ENCODE measurements at places on chromosomes 7 and 10. TPM values are rescaled to one million over a fixed set of nuclear protein-coding genes. Genes with fewer than 3 reads are reported as not detected.
A peak's percentile ranks its signal among the peaks of the same experiment; 100 is the strongest.

PLXNA4 gene
- 3.3 TPM for total RNA-seq

MNX1 gene
- total RNA-seq = not detected

- H3K4me3 ChIP-seq = no peak overlapping the region
- peaks cover 8% of the 10 kb centered on the region for H3K4me1 ChIP-seq
- H3K27me3 ChIP-seq = no peaks in the 10 kb centered on the region
- no peak overlapping the region for H3K27ac ChIP-seq
These were observed 130.0 kb downstream of the THSD7A start for GRCh38 chr7:11701829-11702560.

EGR2 gene
- 12.1 TPM for total RNA-seq

ZNF783 gene
- 11.2 TPM for total RNA-seq

SFTPA1 gene
- total RNA-seq = not detected

OR2A1 gene
- not detected for total RNA-seq

DNA sequence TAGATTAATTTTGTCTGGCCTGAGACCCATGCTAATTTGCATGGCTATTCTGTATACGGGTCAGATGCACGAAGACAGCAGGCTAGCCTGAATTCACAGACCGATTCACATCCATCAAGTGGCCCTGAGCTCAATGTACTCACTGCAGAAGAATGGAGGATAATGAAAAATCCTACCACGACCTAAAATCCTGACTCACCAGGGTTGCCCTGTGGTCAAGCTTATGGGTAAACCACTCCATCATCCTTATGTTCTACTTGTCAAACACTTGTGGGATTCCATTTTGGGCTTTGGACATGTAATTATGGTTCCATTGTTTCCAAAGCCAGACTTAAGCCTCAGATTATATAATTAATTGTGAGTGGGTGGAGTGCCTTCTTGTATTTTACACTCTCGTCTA, 110.4 kb upstream of the ZNF438 start:
- DNase-seq = peak; percentile 100
- no peak overlapping the region for H3K4me3 ChIP-seq
- H3K36me3 ChIP-seq = no peaks in the 10 kb centered on the region
- H3K27me3 ChIP-seq = no peaks in the 10 kb centered on the region
- peak overlapping the region; percentile 85 for H3K27ac ChIP-seq

DNA sequence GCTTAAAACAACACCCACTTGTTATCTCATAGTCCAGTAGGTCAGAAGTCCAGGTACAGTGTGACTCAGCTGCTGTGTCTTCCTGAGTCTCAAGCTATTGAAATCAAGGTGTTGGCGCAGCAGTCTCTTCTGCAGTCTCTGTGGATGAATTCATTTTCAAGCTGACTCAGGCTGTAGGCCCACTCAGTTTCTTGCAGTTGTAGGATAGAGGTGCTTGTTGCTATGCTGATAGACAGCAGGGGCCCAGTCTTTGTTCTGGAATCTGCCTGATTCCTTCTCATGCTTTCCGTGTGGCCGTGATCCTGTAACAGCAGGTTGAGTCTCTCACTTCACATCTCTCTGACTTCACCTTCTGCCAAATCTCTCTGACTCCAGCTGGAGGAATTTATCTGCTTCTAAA, 400.4 kb upstream of the POM121L12 start:
- no peak overlapping the region for H3K4me3 ChIP-seq
- peak; percentile 56 for DNase-seq
- H3K27me3 ChIP-seq = no peaks in the 10 kb centered on the region
- no peaks in the 10 kb centered on the region for H3K36me3 ChIP-seq
- H3K27ac ChIP-seq = no peak overlapping the region
- peaks cover 10% of the 10 kb centered on the region for H3K4me1 ChIP-seq

SPDYE5 gene
- not detected for total RNA-seq

DNA sequence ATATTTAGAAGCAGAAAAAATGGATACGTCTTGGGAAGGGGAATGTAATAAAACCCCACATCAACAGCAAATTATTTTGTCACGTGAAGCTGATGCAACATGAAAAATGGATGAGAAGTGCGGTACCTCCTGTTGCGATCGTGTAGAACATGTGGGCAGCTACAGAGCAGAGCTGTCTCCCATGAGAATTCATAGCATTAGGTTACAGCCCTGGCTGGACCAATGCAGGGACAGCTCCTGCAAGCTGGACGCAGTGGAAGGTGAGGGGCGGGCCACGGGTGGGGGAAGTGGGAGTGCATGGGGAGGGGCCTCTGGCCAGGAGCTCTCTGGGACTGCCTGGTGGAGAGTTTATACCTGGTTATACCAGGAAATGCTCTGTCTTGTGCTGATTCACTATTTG, 120.3 kb downstream of the GATA3 start:
- no peak overlapping the region for H3K27ac ChIP-seq
- H3K4me1 ChIP-seq = no peaks in the 10 kb centered on the region
- H3K27me3 ChIP-seq = no peaks in the 10 kb centered on the region
- H3K4me3 ChIP-seq = no peak overlapping the region

DNA sequence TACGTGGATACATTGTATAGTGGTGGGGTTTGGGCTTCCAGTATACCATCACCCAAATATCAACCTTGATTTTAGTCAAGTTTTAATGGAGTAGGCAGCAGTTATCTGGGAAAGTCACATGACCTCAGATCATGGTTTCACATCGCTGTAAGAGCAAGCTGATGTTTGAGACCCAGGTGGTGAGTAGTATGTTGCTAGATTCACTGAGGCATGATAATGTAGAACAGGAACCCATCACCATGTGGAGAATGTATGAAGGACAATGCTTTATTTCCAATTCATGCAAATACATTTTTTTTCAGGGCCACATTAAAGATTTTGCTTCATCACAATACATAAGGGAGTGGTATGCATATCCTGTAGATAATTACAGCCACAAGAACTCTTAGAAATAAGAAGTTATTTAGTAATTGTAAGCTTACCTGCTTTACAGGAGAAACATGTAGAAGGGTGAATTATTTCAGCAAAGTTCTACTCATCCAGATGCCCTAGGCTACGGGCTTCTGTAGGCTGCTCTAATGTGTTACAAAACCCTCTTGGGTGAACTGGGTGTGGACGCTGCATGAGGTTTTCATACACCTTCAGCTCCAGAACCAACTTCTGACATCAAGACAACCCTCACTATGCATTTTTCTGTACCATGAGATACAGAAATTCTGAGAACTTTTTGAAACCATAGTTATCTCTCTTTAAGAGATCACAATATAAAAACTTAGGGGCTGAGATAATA, 27.6 kb upstream of the LAMB4 start:
- no peaks in the 10 kb centered on the region for H3K27me3 ChIP-seq
- no peaks in the 10 kb centered on the region for H3K36me3 ChIP-seq
- no peak overlapping the region for H3K4me3 ChIP-seq

TWIST1 gene
- total RNA-seq = 5.7 TPM

CCDC186 gene
- 28.8 TPM for total RNA-seq

DNA sequence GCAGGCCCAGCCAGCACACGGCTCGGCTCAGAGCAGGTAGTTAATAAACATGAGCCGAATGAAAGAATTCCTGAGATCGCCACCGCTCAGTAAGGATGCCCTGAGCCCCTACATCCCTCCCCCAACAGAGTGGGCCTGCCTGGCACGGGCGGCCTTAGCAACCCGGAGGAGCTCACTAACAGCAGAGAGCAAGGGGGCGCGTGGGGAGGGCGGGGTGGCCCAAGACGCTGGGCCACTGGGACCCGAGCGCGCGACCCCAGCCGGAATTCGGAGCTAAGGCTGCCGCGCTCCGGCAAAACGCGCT, 403 bp upstream of the ENO4 start:
- DNase-seq = no peak
- H3K4me1 ChIP-seq = peaks cover 14% of the 10 kb centered on the region
- no peaks in the 10 kb centered on the region for H3K36me3 ChIP-seq
- peak overlapping the region; percentile 82 for H3K4me3 ChIP-seq
- no peaks in the 10 kb centered on the region for H3K27me3 ChIP-seq
- H3K27ac ChIP-seq = peak overlapping the region; percentile 50

GRCh38 chr10:112767156-112767555, 182.9 kb upstream of the TCF7L2 start:
- no peak overlapping the region for H3K4me3 ChIP-seq
- no peak for DNase-seq
- H3K27me3 ChIP-seq = peaks cover 13% of the 10 kb centered on the region

GRCh38 chr10:82980321-82980720, 1105.3 kb downstream of the NRG3 start:
- H3K27ac ChIP-seq = peak overlapping the region; percentile 98
- no peak overlapping the region for H3K4me3 ChIP-seq
- DNase-seq = peak; percentile 2

DNA sequence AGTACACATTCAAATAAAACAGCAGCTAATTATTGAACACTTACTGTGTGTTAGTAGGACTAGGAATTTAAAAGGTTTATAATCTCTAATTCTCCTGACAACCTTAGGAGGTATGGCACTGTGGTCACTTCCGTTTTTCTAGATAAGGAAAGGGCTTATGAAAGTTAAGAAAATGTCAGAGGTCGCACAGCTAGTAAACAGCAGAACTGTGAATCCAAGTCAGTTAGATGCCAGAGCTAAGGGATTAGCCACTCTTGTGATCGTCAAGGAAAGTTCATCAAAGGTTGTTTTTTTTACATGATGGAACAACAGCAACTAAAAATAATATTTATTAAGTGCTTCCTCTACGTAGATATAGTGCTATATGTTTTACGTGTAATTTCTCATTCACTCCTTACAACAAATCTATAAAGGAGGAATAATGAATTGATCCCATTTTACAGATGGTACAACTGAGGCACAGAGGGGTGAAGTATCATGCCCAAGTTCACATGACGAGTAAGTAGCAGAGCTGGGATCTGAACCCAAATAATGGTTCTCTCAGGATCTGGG, 84.9 kb downstream of the NAMPT start:
- no peaks in the 10 kb centered on the region for H3K27me3 ChIP-seq
- no peaks in the 10 kb centered on the region for H3K4me1 ChIP-seq
- H3K36me3 ChIP-seq = no peaks in the 10 kb centered on the region
- no peak for DNase-seq
- H3K27ac ChIP-seq = no peak overlapping the region

GRCh38 chr10:52108236-52108635, 205.8 kb upstream of the DKK1 start:
- H3K27ac ChIP-seq = no peak overlapping the region
- no peaks in the 10 kb centered on the region for H3K36me3 ChIP-seq
- no peak for DNase-seq
- H3K27me3 ChIP-seq = no peaks in the 10 kb centered on the region
- H3K4me1 ChIP-seq = no peaks in the 10 kb centered on the region

DNA sequence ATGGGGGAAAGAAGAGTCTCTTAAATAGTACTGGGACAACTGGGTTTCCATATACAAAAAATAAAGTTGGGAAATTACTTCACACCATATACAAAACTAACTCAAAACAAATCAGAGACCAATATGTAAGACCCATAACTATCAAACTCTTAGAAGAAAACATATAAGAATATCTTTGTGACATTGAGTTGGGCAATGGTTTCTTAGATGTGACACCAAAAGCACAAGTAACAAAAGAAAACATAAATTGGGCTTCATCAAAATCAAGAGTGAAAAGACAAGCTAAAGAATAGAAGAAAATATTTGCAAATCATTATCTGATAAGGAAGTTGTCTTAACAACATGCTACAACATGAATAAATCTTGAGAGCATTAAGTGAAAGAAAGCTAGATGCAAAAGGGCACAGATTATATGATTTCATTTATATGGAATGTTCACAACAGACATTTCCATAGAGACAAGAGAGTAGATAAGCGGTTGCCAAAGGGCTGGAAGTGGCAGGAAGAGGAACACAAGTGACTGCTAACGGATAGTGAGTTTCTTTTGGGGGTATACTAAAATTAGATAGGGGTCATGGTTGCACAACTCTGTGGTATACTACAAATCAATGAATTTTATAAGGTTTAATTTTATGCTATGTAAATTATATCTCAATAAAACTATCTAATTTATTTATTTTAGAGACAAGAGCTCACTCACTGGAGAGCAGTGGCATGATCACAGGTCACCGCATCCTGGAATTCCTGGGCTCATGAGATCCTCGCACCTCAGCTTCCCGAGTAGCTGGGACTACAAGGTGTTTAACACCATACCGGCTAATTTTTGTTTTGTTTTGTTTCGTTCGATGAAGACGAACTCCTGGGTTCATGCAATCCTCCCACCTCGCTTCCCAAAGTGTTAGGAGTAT, 35.4 kb downstream of the JMJD1C start:
- H3K36me3 ChIP-seq = no peaks in the 10 kb centered on the region
- peak overlapping the region; percentile 55 for H3K27ac ChIP-seq
- H3K4me1 ChIP-seq = peaks cover 19% of the 10 kb centered on the region
- no peaks in the 10 kb centered on the region for H3K27me3 ChIP-seq

SUMF2 gene
- total RNA-seq = 96.0 TPM

HKDC1 gene
- 4.2 TPM for total RNA-seq

RBM20 gene
- total RNA-seq = 1.5 TPM

GRCh38 chr7:115822801-115823200, 207.8 kb downstream of the TFEC start:
- DNase-seq = no peak
- no peaks in the 10 kb centered on the region for H3K4me1 ChIP-seq
- H3K27ac ChIP-seq = no peak overlapping the region
- H3K4me3 ChIP-seq = no peak overlapping the region
- H3K36me3 ChIP-seq = no peaks in the 10 kb centered on the region
- H3K27me3 ChIP-seq = no peaks in the 10 kb centered on the region

- no peak overlapping the region for H3K27ac ChIP-seq
- no peak overlapping the region for H3K4me3 ChIP-seq
- no peaks in the 10 kb centered on the region for H3K4me1 ChIP-seq
- H3K27me3 ChIP-seq = no peaks in the 10 kb centered on the region
- no peak for DNase-seq
These were observed 50.4 kb upstream of the EBF3 start for GRCh38 chr10:130014263-130015074.

FHIP2A gene
- total RNA-seq = 38.2 TPM

GRCh38 chr10:63711361-63711760, 190.2 kb downstream of the REEP3 start:
- peak overlapping the region; percentile 71 for H3K27ac ChIP-seq
- peak; percentile 47 for DNase-seq
- no peaks in the 10 kb centered on the region for H3K27me3 ChIP-seq
- H3K4me1 ChIP-seq = peaks cover 46% of the 10 kb centered on the region

DNA sequence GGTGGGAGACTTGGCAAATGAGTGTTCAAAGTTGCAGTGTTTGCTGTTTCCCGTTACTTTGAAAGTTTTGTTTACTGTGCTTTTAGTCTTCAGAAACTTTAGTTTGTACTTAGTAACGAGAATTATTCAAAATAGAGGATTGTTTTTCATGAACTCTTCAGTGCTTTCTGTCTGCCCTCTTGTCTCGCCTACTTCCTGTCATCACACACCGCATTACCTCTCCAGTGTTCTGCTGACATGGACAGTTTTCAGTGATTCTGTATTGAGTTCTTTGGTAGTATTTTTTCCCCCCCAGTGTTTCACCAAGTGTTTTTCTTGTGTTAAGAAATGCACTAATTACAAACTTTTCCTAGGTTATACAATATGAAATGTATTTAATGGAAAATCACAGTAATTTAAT, 207.0 kb downstream of the MLLT10 start:
- no peak for DNase-seq
- no peaks in the 10 kb centered on the region for H3K27me3 ChIP-seq
- H3K36me3 ChIP-seq = peaks cover 39% of the 10 kb centered on the region
- no peaks in the 10 kb centered on the region for H3K4me1 ChIP-seq
- H3K27ac ChIP-seq = no peak overlapping the region

All from astrocyte (in vitro differentiated cells and primary cell).